Dorsolateral prefrontal cortex (tissue), 122 donors: ENCODE measurements at places on chromosomes 2 and 18.

GRCh38 chr18:76273956-76274355 lies 221.1 kb downstream of the ZNF516 start:
- no peak for DNase-seq

DNA sequence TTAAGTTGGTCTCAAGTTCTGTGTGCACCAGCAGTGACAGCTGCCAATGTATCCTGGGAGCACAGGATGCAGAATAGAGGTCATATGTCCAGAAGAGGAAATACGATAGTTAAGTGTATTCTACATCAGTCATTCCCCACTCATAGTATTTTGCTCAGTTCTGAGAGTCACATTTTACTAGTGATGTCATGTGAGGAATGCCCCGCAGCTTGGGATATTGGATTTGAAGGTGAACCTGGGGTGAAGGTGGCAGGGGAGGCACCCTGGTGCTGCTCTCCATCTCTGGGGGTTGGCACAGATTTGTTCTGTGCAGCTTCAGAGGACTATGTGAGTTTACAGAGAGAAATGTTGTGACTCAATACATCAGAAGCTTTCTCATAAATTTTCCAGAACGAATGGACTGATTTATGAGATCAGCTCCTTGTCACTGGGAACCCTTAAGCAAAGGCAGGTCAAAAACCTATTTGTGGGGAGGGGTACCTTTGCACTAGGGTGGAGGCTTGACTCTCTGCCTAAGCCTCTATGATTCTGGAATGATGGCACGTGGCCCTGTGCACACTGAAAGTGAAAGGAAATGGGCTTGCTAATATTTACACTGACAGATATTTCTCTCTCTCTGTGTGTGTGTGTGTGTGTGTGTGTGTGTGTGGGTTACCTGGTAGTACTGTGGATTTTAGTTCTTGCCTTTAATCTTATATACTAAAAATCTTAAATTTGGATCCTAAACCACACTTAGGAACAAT lies 95.9 kb downstream of the NEB start:
- no peak for DNase-seq

DNA sequence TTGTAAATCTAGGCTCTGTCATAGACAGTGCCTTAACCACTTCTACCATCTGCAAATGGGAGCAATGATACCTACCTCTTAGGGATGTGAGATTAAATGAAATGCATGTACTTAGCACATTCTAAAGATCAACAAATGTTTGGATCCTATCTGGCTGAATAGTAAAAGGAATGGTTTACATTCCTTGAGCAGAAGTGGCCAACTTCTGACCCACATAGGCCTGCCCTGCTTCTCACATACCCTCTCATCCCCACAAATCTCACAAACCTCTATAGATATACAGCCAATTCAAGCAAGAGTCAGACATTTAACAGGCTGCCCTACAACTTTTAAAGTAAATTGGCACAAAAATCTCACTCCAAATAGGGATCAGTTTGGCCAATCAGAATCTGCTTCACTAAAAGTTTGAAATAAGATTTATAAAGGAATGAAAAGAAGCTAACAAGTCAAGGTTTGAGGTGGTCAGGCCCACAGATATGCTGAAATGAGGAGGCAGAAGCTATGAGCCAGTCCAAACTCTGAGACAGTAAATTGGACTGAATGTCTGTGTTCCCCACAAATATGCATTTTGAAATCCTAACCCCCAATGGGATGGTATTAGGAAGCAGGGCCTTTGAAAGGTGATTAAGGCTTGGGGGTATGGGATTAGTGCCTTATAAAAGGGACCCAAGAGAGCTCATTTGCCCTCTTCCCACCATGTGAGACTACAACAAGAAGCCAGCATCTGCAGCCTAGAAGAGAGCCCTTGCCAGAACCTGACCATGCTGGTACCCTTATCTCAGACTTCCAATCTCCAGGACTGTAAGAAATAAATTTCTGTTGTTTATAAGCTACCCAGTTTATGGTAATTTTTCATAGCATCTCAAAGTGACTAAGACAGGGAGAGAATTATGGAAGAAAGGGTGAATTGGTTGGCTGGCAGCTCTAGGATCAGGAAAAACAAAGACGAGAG lies 227.8 kb upstream of the RBMS1 start:
- no peak for DNase-seq

DNA sequence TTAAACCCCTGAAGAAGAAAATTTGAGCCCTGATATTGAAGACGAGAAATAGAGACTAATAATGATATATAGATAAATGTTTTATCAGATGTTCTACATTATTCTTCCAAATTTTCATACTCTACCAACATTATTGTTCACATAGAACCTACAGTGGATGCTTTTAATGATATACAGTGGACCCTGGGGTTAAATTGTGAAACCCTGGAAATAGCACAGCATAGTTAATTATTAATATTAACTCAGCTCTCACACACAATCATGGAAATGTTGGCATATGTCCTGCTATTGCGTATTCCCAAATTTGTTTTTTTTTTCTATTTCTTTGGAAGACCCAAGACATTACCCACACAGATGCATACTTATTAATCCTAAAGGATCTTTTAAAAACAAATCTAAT lies 579.9 kb downstream of the CCDC85A start:
- no peak for DNase-seq
